ENCODE measurements at places on chromosomes 11 and 22.

- DNase-seq = no peak
These were observed 6.4 kb downstream of the CD6 start for GRCh38 chr11:60977836-60978235.

DNA sequence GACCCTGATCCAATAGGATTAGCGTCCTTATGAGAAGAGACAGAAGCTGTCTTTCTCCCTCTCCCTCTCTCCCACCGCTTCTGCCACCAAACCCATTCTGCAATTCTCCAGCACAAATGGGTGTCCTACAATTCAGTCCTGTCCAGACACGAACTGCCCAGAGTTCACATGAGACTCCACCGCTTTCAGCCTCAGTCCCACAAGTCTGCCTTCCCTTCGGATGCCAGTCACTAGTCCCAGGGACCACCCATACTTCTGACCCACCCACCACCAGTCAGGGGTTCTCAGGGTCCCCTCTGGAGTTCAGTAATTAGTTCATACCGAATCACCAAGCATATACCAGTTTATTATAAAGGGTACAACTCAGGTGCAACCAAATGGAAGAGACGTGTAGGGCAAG lies 73.6 kb downstream of the TRIM29 start:
- no peak for DNase-seq

GRCh38 chr11:15114501-15115475 lies at the start of gene INSC:
Gene INSC, plus strand, starts transcription at chr11:15114923. Its CDS starts 34,252 bp downstream, at chr11:15149175.
- no peak for DNase-seq

GRCh38 chr11:8828580-8829361 lies 82.2 kb upstream of the AKIP1 start:
- DNase-seq = no peak

GRCh38 chr11:131036514-131036913 lies 120.2 kb upstream of the SNX19 start:
- DNase-seq = no peak

DNA sequence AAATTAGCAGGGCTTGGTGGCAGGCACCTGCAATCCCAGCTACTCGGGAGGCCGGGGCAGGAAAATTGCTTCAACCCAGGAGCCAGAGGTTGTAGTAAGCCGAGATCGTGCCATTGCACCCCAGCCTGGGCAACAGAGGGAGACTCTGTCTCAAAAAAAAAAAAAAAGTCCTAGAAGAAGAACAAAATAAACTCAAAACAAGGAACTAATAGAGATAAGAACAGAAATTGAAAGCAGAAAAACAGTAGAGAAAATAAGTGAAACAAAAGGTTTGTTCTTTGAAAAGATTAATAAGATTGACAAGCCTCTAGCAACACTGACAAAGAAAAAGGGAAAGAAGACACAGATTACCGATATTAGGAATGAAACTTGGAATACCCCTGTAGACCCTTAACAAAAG lies 45.1 kb upstream of the CBX7 start:
- no peak for DNase-seq

DNA sequence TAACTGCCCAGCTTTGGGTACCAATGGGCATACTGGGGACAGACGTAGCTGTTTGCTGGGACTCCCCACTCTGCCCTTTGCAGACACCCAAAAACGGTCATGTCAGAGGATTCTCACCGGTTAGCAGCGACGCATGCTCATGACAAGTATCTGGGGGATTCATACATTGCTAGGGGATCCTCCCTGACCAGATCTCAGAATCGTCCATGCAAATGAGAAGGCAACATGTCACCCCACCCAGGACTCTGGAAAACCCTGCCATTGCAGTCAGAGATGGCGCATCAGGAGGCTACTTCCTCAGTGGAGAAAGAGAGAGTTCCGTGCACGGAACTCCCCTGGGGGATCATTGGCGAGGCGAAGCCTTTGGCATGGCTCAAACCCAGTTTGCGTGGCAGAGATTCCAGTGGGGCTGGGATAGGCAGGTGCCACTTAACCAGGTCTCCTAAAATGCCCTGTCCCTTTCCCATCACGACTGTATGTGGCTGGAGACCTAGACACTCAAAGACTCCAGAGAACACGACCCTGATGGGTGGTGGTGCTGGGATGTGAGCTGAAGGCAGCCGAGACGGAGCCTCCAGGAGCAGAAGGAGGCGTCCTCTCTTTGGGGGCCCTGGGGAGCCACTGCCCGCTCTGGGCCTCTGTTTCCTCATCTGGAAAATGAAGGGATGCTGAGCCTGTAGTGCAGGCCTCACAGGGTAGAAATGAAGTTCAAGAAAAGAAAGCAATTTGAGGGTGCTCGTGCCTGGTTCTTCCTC lies 4.9 kb downstream of the RGL4 start:
- no peak for DNase-seq

DNA sequence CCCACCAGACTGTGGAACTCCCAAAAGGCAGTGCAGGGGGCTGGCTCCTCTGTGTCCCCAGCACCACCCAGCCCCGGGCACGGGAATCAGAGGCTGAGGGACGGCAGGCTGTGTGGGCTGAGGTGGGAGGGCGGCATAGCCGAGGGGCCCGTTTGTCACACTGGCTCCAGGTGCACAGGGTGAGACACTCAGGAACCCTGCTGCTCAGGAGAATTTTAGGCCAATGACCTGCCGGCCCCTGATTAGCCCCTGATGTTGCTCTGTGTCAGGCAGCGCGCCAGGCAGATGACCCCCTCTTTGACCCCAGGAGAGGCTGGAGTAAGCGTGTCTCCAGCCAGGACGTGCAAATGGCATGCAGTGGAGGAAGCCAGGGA lies 52.7 kb downstream of the RTL6 start:
- DNase-seq = no peak

GRCh38 chr11:78982473-78982872 lies 407.8 kb upstream of the NARS2 start:
- DNase-seq = no peak

GRCh38 chr11:75802913-75803820 lies 11.8 kb upstream of the UVRAG start:
- no peak for DNase-seq

- DNase-seq = no peak
These were observed 13.6 kb downstream of the DGCR8 start for GRCh38 chr22:20093418-20094196.

- no peak for DNase-seq
These were observed 1.7 kb upstream of the SCUBE2 start for GRCh38 chr11:9092853-9093778.

DNA sequence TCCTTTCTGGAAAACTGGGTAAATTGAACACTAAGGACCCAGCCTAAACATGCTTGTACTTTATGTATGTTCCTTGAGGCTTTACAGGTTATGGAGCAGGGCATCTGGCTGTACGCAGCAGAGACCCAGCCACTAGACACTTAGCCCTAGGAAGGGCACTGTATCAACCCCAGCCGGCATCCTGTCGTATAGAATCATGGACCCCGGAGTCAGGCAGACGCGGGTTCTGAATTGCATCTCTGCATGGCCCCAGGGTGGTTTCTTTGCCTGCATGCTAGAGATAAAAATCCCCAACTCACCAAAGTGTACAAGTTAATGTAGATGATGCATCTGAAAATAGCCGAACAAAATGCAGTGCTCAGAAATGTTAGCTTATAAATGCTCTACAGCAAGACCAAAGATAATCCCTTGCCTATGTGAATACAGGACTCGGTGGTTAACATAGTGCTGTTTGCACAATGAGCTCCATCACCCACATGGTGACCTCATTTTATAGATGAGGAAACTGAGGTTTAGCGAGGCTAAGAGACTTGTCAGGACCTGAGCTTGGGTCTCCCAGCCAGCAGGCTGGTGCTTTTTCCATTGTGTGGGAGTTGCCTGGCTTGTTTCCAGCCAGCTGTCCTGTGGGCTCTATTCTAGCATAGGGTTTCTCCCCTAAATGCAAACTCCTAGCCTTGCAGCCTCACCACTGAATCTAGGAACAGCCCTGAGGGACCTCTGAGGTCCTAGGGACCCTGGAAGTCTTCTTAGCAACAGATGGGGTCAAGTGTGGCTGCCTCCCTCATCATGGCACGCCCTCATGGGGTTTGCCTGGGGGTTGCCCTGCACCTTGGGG lies 7.3 kb downstream of the CD6 start:
- DNase-seq = peak; percentile 85

- no peak for DNase-seq
These were observed 105.5 kb downstream of the NXPE2 start for GRCh38 chr11:114783805-114784204.

GRCh38 chr11:113317339-113317738 lies 3.0 kb downstream of the TTC12 start:
- no peak for DNase-seq

GRCh38 chr11:106369224-106369623 lies 291.8 kb downstream of the AASDHPPT start:
- no peak for DNase-seq

DNA sequence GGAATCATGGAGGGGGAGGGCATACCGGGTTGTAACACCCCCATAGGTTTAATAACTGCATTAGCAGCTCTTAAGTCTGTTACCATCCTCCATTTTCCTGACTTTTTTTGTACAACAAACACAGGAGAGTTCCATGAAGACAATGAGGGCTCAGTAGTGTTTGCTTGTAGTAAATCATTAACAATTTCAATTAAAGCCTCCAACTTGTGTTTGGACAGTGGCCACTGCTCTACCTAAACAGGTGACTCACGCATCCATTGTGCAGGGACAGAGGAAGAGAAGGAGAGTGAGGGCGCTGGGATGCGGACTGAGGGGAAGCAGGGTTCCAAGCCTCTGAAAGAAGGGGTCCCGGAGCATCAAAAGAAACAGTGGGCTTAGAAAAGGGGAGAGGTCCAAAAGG lies 21.3 kb upstream of the MTNR1B start:
- no peak for DNase-seq

GRCh38 chr11:134277183-134278001 lies 1.2 kb downstream of the GLB1L3 start:
- DNase-seq = no peak

GRCh38 chr11:20047006-20047768 lies 113.1 kb downstream of the DBX1 start:
- peak; percentile 82 for DNase-seq

GRCh38 chr11:34114471-34114870 lies 9.0 kb downstream of the NAT10 start:
- no peak for DNase-seq

DNA sequence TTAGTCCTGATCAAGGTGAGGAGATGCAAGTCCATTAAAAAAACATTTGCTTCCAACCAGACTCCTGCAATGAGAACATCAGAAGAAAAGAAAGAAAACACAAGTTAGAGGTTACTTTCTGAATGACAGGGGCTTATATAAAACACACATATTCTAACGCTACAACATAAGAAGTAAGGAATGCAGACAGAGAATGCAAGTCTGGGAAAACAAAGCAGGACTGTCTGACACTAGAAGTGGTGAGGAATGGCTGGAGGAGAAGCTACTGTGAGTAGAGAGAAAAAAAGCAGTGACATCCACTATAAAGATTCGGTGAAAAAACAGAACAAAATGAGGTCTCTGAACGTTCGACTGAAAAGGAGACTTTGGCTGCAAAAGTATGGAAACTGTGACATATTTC lies 12.3 kb downstream of the TMEM216 start:
- no peak for DNase-seq

- peak; percentile 37 for DNase-seq
These were observed 128.8 kb downstream of the RASSF10 start for GRCh38 chr11:13137844-13138301.

DNA sequence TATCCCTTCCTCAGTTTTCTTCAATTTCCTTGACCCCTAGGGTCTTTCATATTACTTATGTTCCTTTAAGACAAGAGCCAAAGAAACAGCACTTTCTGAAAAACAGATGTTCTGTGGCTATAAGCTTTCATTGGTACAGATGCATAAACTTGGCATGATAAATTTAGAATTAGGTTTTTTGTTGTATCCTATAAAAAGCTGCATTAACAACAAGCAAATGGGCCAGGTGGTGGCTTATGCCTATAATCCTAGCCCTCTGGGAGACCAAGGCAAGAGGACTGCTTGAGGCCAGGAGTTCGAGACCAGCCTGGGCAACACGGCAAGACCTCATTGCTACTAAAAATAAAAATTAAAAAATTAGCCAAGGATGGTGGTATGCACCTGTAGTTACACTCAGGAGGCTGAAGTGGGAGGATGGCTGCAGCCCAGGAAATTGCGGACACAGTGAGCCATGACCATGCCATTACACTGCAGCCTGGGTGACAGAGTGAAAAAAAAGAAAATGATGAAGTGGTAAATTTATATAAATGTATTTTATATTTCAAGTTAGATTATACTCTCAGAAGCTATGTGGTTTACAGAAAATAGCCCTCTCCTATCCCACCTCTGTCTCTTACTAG lies 18.3 kb downstream of the KMT5B start:
- DNase-seq = no peak

- DNase-seq = no peak
These were observed 22.9 kb upstream of the ASPHD2 start for GRCh38 chr22:26406118-26406517.

DNA sequence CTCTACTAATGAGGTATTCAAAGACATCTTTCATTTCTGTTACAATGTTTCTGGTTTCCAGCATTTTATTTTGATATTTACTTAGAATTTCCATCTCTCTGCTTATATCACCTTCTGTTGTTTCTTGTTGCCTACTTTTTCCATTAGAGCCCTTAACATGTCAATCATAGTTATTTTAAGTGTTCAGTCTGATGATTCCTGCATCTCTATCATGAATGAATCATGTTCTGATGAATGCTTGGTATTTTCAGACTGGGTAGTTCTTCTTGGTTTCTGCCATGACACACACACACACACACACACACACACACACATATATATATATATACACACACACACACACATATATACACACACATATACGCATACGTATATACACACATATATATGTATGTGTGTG lies 486.4 kb upstream of the ISX start:
- no peak for DNase-seq

DNA sequence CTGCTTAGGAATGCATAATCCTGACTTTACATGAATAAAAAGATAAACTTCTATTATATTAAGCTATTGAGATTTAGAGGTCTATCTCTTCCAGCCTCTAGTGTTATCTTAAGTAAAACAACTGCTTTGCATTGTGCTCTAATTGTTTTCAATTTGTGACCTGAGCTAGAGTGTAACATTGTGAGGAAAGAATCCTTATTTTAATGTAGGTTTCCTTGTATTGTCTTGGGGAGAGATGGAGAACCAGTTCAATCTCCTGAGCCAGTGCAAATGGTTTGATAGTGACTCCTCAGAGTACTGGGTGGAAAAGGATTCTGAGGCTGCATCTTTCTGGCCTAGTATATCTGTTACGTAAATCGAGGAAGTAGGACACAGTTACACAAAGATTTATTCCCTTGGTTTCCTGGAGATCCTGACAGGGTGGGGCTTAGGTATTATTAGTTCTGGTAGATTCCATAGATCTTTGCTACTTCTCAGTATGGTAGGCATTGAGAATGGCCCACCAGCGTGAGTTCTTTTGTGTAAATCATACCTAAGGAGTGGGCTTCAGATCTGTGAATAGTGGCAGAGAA lies 683.5 kb upstream of the CCDC179 start:
- DNase-seq = no peak

- no peak for DNase-seq
These were observed 2.5 kb upstream of the KRTAP5-2 start for GRCh38 chr11:1600626-1601025.
